ENCODE measurements at places on chromosomes 12 and 14.

GRCh38 chr12:25566202-25566949, 13.3 kb upstream of the LMNTD1 start:
- no peak for DNase-seq

GRCh38 chr12:102879144-102879763, 37.8 kb downstream of the PAH start:
- DNase-seq, result no peak

- peak; percentile 10 for DNase-seq
Observed at GRCh38 chr12:5003025-5003666, 40.5 kb upstream of the KCNA5 start.

GRCh38 chr14:105924951-105925591, 398.7 kb downstream of the TMEM121 start:
- DNase-seq, result no peak

DNA sequence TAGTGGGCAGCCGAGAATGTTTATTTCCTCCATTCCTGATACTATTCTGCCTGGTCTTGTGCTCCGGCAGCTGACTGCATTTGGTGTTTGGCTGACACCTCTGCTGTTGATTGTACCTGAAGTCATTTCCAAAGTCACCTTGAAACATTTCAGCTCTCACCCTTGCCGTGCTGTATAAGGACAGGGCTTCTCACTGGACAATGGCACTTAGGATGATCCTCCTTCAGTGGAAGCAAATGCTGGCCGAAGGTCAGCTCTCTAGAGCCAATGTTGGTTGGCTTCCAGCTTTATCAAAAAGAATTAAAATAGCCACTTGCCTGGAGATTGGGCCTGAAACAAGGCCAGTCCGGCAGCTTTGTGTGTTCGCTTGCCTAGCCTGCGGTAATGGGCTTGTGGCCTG, 44.0 kb downstream of the ACACB start:
- DNase-seq, result no peak

GRCh38 chr14:103712633-103713247, 2.5 kb downstream of the XRCC3 start:
- no peak for DNase-seq

DNA sequence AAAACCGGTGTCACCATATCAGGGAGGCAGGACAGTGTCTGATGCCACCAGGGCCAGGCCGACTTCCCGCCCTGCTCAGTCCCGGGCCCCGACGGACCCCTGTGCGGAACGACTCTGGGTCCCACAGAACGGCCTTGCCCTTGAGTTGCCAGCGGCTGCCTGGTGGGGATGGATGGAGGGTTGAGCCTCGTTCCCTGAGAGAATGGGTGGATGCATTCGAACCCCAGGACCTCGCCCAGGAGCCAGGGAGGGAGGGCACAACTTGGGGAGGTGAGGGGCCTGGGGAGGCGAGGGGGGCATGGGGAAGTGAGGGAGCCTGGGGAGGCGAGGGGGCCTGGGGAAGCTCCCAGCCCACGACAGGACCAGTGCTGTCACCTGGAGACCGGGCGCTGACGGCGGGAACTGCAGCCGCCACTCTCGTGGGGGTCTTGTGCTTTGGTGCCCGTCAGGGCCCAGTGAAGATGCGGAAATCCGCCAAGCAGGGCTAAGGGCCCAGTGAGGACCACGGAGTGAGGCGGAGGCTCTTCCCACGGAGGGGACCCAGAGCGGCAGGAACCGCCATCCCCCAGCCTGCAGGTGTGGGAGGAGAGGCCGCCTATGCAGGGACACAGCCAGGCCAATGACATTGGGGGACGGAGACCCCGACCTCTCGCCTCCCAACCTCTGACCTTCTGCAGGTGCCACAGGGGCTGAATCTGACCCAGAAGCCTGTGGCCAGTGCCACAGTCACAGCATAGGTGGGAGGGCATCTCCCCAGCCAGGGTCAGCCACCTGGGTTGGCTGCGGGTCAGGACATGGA, 74.4 kb upstream of the GALNT9 start:
- no peak for DNase-seq
